ENCODE measurements at places on chromosomes 5 and 9. TPM values are rescaled to one million over a fixed set of nuclear protein-coding genes. Genes with fewer than 3 reads are reported as not detected.

DNA sequence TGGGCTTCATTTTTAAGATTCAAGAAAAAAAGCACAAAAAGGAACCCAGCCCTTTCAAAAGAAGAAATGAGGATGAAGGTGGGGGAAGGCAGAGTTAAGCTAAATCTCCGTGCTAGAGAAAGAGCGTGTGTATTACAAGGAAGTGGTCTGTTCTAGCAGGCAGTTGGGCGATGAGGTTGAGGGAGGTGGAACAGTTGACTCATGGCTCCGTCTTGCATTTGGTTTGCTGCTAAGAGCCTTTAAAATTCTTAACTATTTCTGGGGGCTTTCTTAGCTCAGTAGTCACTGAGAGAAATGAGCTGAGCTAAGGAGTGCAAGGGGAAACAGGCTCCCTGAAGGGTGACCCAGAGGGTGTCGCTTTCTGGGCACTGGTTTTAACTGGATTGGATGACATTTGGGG, 117.4 kb downstream of the GCNT1 start:
- H3K27me3 ChIP-seq = peaks cover 31% of the 10 kb centered on the region
- H3K4me1 ChIP-seq = peaks cover 40% of the 10 kb centered on the region
- H3K27ac ChIP-seq = peak overlapping the region; percentile 93
- peak overlapping the region; percentile 69 for H3K4me3 ChIP-seq
- H3K36me3 ChIP-seq = peaks cover 4% of the 10 kb centered on the region

DNA sequence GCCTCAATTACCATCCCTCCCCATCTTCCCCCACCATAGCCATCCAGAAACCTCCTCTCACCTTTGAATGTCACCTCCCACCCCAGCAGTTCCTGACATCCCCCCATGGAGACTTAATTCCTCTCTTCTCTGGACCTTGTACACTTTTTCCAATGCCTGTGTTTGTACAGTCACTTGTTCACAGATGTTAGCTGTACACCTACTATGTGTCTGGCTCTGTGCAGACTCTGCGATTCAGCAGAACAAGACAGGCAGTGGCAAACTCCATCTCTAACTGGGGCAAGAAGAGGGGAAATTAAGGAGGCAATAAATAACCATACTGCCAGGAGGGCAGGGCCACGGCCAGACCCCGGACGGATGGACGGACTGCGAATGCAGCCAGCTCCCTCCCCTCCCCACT, 29.8 kb upstream of the CRB2 start:
- no peak for DNase-seq
- H3K27ac ChIP-seq = peak overlapping the region; percentile 18
- H3K4me3 ChIP-seq = no peak overlapping the region
- H3K4me1 ChIP-seq = peaks cover 48% of the 10 kb centered on the region
- no peaks in the 10 kb centered on the region for H3K36me3 ChIP-seq

Gene FAM120AOS
- total RNA-seq = 39.8 TPM

DNA sequence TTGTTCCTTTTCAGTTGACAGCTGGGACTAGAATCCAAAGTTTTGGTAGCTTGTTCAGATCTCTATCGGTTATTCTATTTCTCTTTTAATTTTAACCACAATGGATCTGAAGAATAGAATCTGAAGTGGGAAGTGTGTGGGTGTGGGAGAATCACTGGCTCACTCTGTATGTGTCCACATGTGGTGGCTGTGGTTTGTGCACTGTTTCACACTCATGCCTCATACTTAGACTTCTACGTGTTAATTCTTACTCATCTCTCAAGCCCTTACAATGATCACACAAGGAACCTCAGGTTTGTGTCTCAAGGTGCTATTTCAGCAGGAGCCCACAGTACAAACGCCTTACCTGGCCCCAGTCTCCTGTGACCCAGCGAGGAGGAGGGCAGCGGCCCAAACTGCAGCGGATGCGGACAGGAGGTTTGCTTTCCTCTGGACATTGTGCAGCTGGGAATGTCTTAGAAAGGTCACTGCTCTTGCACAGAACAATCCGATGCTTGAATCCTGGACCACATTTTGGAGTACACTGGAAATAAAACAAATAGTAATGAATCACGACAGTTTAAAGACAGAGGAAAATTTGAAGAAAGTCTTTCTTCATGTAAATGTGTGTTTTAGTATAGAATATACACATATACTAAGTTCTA, 309.1 kb downstream of the ADAMTS6 start:
- peaks cover 4% of the 10 kb centered on the region for H3K4me1 ChIP-seq
- no peaks in the 10 kb centered on the region for H3K27me3 ChIP-seq
- no peak overlapping the region for H3K4me3 ChIP-seq
- no peak overlapping the region for H3K27ac ChIP-seq
- H3K36me3 ChIP-seq = no peaks in the 10 kb centered on the region

- no peak overlapping the region for H3K4me3 ChIP-seq
- no peaks in the 10 kb centered on the region for H3K4me1 ChIP-seq
Observed at GRCh38 chr5:168282120-168282519, 9.3 kb upstream of the WWC1 start.

- no peak overlapping the region for H3K4me3 ChIP-seq
- H3K27me3 ChIP-seq = peaks cover 2% of the 10 kb centered on the region
- DNase-seq = no peak
- H3K36me3 ChIP-seq = no peaks in the 10 kb centered on the region
- H3K4me1 ChIP-seq = no peaks in the 10 kb centered on the region
Observed at GRCh38 chr5:100595152-100595811, 60.1 kb downstream of the FAM174A start.

- H3K27me3 ChIP-seq = peaks cover 9% of the 10 kb centered on the region
- no peak overlapping the region for H3K4me3 ChIP-seq
- H3K27ac ChIP-seq = no peak overlapping the region
- H3K4me1 ChIP-seq = peaks cover 3% of the 10 kb centered on the region
- DNase-seq = no peak
- H3K36me3 ChIP-seq = no peaks in the 10 kb centered on the region
Observed at GRCh38 chr5:73958037-73958436, 332.0 kb downstream of the ARHGEF28 start.

- no peaks in the 10 kb centered on the region for H3K4me1 ChIP-seq
- no peak overlapping the region for H3K27ac ChIP-seq
- DNase-seq = no peak
Observed at GRCh38 chr5:125109293-125109692, 362.9 kb upstream of the ZNF608 start.

- H3K4me3 ChIP-seq = no peak overlapping the region
- H3K4me1 ChIP-seq = no peaks in the 10 kb centered on the region
- no peaks in the 10 kb centered on the region for H3K27me3 ChIP-seq
- H3K36me3 ChIP-seq = no peaks in the 10 kb centered on the region
Observed at GRCh38 chr5:130141659-130142320, 237.5 kb downstream of the CHSY3 start.

GRCh38 chr5:58019614-58020013, 440.3 kb downstream of the PLK2 start:
- H3K4me3 ChIP-seq = no peak overlapping the region
- no peaks in the 10 kb centered on the region for H3K4me1 ChIP-seq
- no peaks in the 10 kb centered on the region for H3K36me3 ChIP-seq
- H3K27ac ChIP-seq = no peak overlapping the region
- DNase-seq = no peak

GRCh38 chr9:5876711-5877110, 14.0 kb upstream of the MLANA start:
- no peak overlapping the region for H3K4me3 ChIP-seq
- no peak overlapping the region for H3K27ac ChIP-seq
- peaks cover 16% of the 10 kb centered on the region for H3K4me1 ChIP-seq
- peaks cover 16% of the 10 kb centered on the region for H3K36me3 ChIP-seq
- DNase-seq = no peak
- no peaks in the 10 kb centered on the region for H3K27me3 ChIP-seq

Gene C1QTNF3
- total RNA-seq = 4.1 TPM

- peaks cover 8% of the 10 kb centered on the region for H3K27me3 ChIP-seq
- H3K4me3 ChIP-seq = no peak overlapping the region
- no peaks in the 10 kb centered on the region for H3K36me3 ChIP-seq
Observed at GRCh38 chr5:103293099-103293498, 34.5 kb downstream of the MACIR start.

Gene SHB
- total RNA-seq = 1.1 TPM

GRCh38 chr5:13357929-13358328, 586.6 kb downstream of the DNAH5 start:
- H3K27ac ChIP-seq = no peak overlapping the region
- H3K27me3 ChIP-seq = no peaks in the 10 kb centered on the region
- no peak for DNase-seq
- no peaks in the 10 kb centered on the region for H3K36me3 ChIP-seq
- H3K4me1 ChIP-seq = no peaks in the 10 kb centered on the region
- H3K4me3 ChIP-seq = no peak overlapping the region

- no peak overlapping the region for H3K27ac ChIP-seq
- H3K4me1 ChIP-seq = no peaks in the 10 kb centered on the region
Observed at GRCh38 chr9:134088063-134088725, 20.4 kb upstream of the BRD3 start.

GRCh38 chr5:76473009-76473336, 69.9 kb downstream of the IQGAP2 start:
- H3K36me3 ChIP-seq = peaks cover 39% of the 10 kb centered on the region
- peak overlapping the region; percentile 91 for H3K27ac ChIP-seq
- H3K27me3 ChIP-seq = no peaks in the 10 kb centered on the region

DNA sequence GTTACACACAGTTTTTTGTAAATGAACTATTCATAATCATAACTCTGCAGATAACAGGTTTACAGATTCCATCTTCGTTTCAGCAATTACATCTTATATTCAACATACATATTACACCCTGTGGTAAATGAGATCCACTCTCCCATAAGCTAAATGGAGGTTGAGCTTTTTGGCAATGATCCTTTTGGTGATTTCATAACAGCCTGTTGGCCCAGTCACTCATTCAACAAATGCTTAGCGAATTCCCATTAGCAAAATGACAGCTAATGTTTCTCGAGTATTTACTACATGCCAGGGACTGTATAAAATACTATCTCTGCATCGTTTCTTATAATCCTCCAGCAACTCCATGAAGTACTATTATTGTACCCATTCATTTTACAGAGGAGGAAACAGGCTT, 25.4 kb upstream of the AGXT2 start:
- H3K4me3 ChIP-seq = no peak overlapping the region
- H3K27me3 ChIP-seq = no peaks in the 10 kb centered on the region
- H3K36me3 ChIP-seq = no peaks in the 10 kb centered on the region
- H3K4me1 ChIP-seq = no peaks in the 10 kb centered on the region
- DNase-seq = no peak
- H3K27ac ChIP-seq = no peak overlapping the region

DNA sequence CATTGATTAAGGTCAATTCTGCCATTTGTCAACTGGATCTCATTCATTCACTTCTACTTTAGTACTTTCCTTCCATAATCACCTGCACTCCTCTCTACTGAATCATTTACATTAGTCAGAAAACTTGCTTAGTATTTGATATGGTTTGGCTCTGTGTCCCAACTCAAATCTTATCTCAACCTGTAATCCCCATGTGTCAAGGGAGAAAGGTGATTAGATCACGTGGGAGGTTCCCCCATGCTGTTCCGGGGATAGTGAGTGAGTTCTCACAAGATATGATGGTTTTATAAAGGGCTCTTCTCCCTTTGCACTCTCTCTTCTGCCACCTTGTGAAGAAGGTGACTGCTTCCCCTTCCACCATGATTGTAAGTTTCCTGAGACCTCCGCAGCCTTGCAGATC, 23.7 kb upstream of the UGCG start:
- peaks cover 9% of the 10 kb centered on the region for H3K27me3 ChIP-seq
- peaks cover 7% of the 10 kb centered on the region for H3K4me1 ChIP-seq
- H3K36me3 ChIP-seq = peaks cover 3% of the 10 kb centered on the region

GRCh38 chr5:16418471-16418922, 47.1 kb downstream of the ZNF622 start:
- H3K36me3 ChIP-seq = no peaks in the 10 kb centered on the region
- no peaks in the 10 kb centered on the region for H3K27me3 ChIP-seq
- no peak for DNase-seq
- no peaks in the 10 kb centered on the region for H3K4me1 ChIP-seq
- no peak overlapping the region for H3K4me3 ChIP-seq

Gene SREK1IP1
- total RNA-seq = 20.6 TPM

Gene APBA1
- 0.11 TPM for total RNA-seq

- H3K36me3 ChIP-seq = no peaks in the 10 kb centered on the region
- H3K4me3 ChIP-seq = no peak overlapping the region
- no peaks in the 10 kb centered on the region for H3K27me3 ChIP-seq
- DNase-seq = no peak
- no peak overlapping the region for H3K27ac ChIP-seq
- no peaks in the 10 kb centered on the region for H3K4me1 ChIP-seq
Observed at GRCh38 chr5:170785416-170785815, 1.9 kb downstream of the GABRP start.

DNA sequence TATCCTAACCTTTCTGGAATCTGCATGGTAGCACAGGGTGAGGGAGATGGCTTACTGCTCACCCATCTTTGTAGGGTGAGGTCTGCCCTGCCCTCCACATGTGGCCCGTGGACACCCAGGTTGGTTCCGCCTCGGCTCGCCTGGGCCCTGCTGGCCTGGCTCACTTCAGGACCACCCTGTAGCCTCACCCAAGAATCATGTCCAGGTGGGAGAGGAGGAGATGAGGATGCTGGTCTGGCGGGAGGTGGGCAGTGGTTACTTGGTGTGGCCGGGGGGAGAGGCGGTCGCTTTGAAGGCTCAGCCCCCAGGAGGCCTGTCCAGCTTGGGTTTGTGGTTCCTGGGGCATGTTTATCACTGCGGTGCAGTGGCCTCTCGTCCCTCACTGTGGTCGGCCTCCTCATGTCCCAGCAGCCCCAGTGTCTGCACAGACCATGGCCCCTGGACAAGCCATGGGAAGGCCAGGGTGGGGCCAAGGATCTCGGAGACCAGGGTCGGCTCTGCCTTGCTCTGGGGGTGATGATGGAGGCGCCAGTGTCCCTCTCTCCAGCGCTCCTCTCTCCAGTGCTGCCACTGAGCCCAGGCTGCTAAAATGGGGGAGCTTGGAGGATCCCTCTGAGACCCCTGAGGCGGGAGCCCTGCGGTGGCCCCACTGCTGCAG, 4.6 kb downstream of the OBP2B start:
- DNase-seq = no peak
- no peak overlapping the region for H3K27ac ChIP-seq
- peaks cover 8% of the 10 kb centered on the region for H3K27me3 ChIP-seq

GRCh38 chr5:178416206-178416882, 173.8 kb downstream of the COL23A1 start:
- no peak overlapping the region for H3K4me3 ChIP-seq
- peaks cover 4% of the 10 kb centered on the region for H3K4me1 ChIP-seq

DNA sequence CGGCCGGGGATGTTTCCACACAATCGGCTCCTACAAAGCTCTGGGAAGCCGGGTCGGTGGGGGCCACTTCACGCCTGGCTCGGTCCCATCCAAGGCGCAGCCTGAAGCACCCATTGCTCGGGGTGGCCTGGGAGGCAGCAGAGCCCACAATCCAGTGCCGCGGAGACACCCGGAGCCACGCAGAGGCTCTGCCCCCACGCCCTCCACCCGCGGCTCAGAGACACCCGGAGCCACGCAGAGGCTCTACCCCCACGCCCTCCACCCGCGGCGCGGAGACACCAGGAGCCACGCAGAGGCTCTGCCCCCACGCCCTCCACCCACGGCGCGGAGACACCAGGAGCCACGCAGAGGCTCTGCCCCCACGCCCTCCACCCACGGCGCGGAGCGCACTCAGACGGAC, 31.9 kb downstream of the SLC12A7 start:
- H3K27ac ChIP-seq = no peak overlapping the region
- H3K27me3 ChIP-seq = no peaks in the 10 kb centered on the region
- H3K4me3 ChIP-seq = no peak overlapping the region
- peaks cover 10% of the 10 kb centered on the region for H3K36me3 ChIP-seq
- no peaks in the 10 kb centered on the region for H3K4me1 ChIP-seq

- H3K27me3 ChIP-seq = peaks cover 15% of the 10 kb centered on the region
- no peak overlapping the region for H3K4me3 ChIP-seq
- H3K4me1 ChIP-seq = no peaks in the 10 kb centered on the region
- H3K36me3 ChIP-seq = no peaks in the 10 kb centered on the region
- no peak overlapping the region for H3K27ac ChIP-seq
Observed at GRCh38 chr9:124527781-124528180, 20.6 kb upstream of the NR5A1 start.
